ENCODE measurements at places on chromosomes 12 and 14. TPM values are rescaled to one million over a fixed set of nuclear protein-coding genes. Genes with fewer than 3 reads are reported as not detected.

DNA sequence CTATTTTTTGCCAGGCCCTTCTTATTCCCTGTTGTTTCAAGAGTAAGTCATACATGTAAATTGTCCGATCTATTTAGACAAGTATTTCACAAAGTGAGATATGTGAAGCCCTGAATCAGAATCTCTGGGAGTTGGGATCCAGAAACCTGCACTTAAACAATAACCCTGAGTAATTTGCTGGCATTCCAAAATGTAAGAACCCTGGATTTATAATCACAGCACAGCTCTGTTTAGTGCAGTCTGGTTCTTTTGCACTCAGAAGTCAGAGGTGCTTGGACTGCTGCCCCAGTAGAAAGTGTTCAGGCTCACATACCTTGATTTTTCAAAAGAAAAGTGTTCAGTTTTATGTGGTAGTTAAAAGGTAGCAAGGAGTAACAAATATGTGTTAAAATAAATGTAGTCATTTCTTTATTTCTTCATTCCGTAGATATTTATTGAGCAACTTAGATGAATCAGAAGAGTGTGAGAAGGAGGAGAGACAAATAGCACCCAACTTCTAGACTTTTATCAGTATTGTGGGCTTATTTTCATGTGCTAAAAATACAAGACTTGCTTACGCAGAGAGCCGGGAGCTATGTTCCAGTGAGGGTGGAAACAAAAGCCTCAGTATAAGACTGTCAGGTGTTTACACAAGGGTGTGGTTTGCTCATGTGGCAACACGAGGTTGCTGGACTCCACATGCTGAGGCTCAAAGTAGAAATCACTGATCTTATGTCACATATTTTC lies 70.1 kb downstream of the SYNE2 start:
- DNase-seq, result no peak
- H3K4me1 ChIP-seq, result peaks cover 25% of the 10 kb centered on the region
- H3K27ac ChIP-seq, result peak overlapping the region; percentile 74
- no peaks in the 10 kb centered on the region for H3K36me3 ChIP-seq
- H3K27me3 ChIP-seq, result no peaks in the 10 kb centered on the region

- H3K27ac ChIP-seq, result no peak overlapping the region
- peaks cover 66% of the 10 kb centered on the region for H3K27me3 ChIP-seq
- H3K4me3 ChIP-seq, result no peak overlapping the region
- H3K36me3 ChIP-seq, result no peaks in the 10 kb centered on the region
- no peak for DNase-seq
- H3K4me1 ChIP-seq, result peaks cover 6% of the 10 kb centered on the region
These were observed 19.9 kb downstream of the HRK start for GRCh38 chr12:116861320-116861719.

DNA sequence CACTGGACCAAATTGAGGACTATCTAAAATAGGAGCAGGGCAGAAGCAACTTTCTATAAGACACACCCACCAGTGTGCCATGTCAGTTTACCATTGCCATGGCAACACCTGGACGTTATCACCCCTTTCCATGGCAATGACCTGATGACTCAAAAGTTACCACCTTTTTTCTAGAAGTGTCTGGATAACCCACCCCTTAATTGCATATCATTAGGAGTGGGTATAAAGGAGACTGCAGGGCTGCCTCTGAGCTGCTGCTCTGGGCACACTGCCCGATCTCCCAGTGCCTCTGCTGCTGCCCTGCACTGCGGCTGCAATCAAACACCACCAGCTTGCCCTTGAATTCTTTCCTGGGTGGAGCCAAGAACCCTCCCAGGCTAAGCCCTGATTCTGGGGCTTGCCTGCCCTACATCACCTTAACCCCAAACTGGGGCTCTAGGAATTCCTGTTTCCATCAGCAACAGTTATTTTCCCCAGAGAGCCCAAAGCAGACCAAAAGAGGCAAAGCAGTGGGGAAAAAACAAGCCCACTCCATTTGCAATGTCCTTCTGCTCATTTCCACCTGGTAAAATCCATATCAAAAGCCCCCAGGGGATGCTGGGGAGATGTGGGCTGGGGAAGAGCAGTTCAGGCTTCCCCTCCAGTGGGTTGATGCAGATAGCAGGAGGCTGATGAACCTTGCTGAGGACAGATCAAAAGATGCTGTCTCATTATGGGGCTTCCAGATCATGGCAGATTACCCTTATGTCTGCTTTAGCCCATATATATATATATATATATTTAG lies 129.5 kb upstream of the NCOR2 start:
- no peak overlapping the region for H3K4me3 ChIP-seq
- DNase-seq, result no peak
- H3K4me1 ChIP-seq, result peaks cover 19% of the 10 kb centered on the region
- H3K36me3 ChIP-seq, result no peaks in the 10 kb centered on the region
- no peak overlapping the region for H3K27ac ChIP-seq

GRCh38 chr12:66165141-66165540 lies 4.7 kb downstream of the TMBIM4 start:
- H3K27me3 ChIP-seq, result no peaks in the 10 kb centered on the region
- peaks cover 37% of the 10 kb centered on the region for H3K4me1 ChIP-seq
- DNase-seq, result no peak
- no peak overlapping the region for H3K27ac ChIP-seq

DNA sequence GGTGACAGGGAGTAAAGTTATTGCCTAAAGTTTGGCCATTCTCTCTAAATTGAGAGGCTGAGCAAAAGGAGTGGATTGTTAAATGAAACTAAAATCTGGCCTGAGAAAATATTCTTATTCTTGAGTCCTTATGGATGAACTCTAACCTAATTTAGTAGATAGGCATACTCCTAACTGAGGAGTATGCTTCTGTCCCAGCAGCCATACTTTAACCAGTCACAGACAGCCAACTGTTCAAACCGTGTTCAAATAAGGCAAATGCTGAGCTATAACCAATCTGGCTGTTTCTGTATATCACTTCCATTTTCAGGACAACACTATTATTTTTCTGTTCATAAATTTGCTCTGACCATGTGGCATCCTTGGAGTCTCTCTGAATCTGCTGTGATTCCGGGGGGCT lies 75.9 kb upstream of the RERGL start:
- no peaks in the 10 kb centered on the region for H3K27me3 ChIP-seq
- H3K36me3 ChIP-seq, result no peaks in the 10 kb centered on the region
- H3K4me3 ChIP-seq, result no peak overlapping the region
- peaks cover 3% of the 10 kb centered on the region for H3K4me1 ChIP-seq

DNA sequence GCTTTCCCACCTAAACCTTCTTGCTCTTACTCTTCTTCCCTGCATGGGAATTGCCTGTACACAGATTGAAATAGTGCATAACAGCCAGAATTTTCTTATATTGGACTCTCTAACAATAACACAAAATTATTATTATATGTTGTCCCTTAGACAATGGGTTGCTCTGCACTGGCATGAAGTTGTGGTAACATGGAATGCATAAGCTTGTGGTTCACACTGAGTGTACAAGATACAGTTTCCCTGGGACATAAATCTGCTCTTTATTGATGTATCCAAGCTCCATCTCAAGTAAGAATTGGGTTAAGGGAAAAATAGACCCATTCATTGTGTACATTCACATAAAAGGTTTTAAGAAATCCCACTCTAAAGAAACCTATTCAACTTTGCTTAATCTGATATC lies 114.4 kb upstream of the NTF3 start:
- H3K27me3 ChIP-seq, result no peaks in the 10 kb centered on the region
- H3K4me3 ChIP-seq, result no peak overlapping the region
- H3K4me1 ChIP-seq, result no peaks in the 10 kb centered on the region
- H3K36me3 ChIP-seq, result no peaks in the 10 kb centered on the region
- no peak for DNase-seq

- no peaks in the 10 kb centered on the region for H3K27me3 ChIP-seq
- DNase-seq, result no peak
- no peak overlapping the region for H3K27ac ChIP-seq
- no peaks in the 10 kb centered on the region for H3K36me3 ChIP-seq
- no peak overlapping the region for H3K4me3 ChIP-seq
- H3K4me1 ChIP-seq, result peaks cover 15% of the 10 kb centered on the region
These were observed 981.4 kb downstream of the BCL11B start for GRCh38 chr14:98290596-98290995.

- no peaks in the 10 kb centered on the region for H3K27me3 ChIP-seq
- no peak overlapping the region for H3K27ac ChIP-seq
- no peak for DNase-seq
- no peak overlapping the region for H3K4me3 ChIP-seq
These were observed 22.2 kb downstream of the MANSC1 start for GRCh38 chr12:12327802-12328201.

- H3K27ac ChIP-seq, result no peak overlapping the region
- H3K36me3 ChIP-seq, result no peaks in the 10 kb centered on the region
- H3K4me1 ChIP-seq, result no peaks in the 10 kb centered on the region
- no peak for DNase-seq
- no peaks in the 10 kb centered on the region for H3K27me3 ChIP-seq
These were observed 22.5 kb upstream of the BICD1 start for GRCh38 chr12:32084017-32084688.

DNA sequence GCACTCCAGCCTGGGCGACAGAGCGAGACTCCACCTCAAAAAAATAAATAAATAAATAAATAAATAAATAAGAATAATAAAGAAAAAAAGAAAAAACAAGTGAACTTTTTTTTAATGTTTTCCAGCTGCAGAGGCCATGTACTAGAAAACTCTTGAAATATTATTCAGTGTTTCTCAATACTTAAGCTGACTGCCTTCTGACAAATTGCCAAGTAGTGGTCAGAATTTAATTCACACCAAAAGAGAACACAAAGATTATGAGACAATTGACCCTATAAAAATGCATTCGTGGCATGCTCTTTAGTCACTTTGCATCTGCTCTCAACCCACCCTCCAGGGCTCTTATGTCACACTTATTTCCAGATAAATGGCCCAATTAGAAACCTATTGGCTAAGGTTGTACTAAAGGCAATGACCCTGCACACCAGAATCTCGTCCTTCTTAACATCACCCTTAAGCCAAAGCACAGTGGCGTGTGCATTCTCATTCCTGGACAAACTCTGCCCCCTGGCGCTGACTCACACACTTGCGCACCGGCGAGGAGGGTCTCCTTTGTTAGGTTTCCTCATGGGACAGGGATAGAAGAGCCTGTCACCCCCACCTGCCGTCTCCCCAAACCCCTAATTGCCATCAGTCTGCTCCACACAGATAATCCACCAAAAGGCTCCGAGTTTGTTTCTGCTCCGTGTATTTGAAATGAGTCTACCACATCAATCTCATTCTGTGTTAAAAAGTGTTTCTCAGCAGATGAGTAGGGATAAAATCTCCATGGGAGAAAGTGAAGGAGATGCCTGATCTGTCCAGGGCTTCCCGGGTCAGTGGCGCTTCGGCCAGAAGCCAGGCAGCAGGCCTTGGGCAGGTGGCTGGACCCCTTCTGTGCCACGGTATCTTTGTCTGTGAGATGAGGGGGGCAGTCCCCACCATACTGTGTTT lies 73.1 kb upstream of the CEP83 start:
- H3K27me3 ChIP-seq, result no peaks in the 10 kb centered on the region
- H3K36me3 ChIP-seq, result no peaks in the 10 kb centered on the region
- H3K4me3 ChIP-seq, result no peak overlapping the region
- no peaks in the 10 kb centered on the region for H3K4me1 ChIP-seq

AJUBA gene
- 35.2 TPM for total RNA-seq

STON2 gene
- 71.6 TPM for total RNA-seq

SERPINA9 gene
- total RNA-seq, result not detected

NPFF gene
- not detected for total RNA-seq

Data from esophagus squamous epithelium (tissue), 5 donors.